ENCODE measurements at places on chromosomes 11 and 22. TPM values are rescaled to one million over a fixed set of nuclear protein-coding genes. Genes with fewer than 3 reads are reported as not detected.

FAM83F gene
- 0.41 TPM for total RNA-seq

OR56B1 gene
- 0.43 TPM for total RNA-seq

TPBGL gene
- 0.26 TPM for total RNA-seq

APOL5 gene
- total RNA-seq, result not detected

MYBPC3 gene
- 0.04 TPM for total RNA-seq

KRTAP5-10 gene
- not detected for total RNA-seq

TBX1 gene
- not detected for total RNA-seq

- ATAC-seq, result no peak
These were observed 65.4 kb upstream of the CRTAM start for GRCh38 chr11:122772945-122773344.

- ATAC-seq, result no peak
These were observed 10.7 kb downstream of the FAM111B start for GRCh38 chr11:59117774-59118173.

DNA sequence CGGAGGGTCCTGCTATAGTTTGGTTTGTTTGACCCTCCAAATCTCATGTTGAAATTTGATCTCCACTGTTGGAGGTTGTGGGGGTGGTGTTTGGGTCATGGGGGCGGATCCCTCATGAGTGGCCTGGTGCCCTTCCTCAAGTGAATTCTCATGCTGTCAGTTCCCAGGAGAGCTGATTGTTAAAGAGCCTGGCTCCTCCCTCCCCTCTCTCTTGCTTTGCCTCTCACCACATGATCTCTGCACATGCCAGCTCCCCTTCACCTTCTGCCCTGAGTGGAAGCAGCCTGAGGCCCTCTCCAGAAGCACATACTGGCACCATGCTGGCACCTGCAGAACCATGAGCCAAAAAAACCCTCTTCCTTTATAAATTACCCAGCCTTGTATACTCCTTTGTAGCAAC lies 7.1 kb downstream of the TSPAN18 start:
- ATAC-seq, result peak; percentile 20

DNA sequence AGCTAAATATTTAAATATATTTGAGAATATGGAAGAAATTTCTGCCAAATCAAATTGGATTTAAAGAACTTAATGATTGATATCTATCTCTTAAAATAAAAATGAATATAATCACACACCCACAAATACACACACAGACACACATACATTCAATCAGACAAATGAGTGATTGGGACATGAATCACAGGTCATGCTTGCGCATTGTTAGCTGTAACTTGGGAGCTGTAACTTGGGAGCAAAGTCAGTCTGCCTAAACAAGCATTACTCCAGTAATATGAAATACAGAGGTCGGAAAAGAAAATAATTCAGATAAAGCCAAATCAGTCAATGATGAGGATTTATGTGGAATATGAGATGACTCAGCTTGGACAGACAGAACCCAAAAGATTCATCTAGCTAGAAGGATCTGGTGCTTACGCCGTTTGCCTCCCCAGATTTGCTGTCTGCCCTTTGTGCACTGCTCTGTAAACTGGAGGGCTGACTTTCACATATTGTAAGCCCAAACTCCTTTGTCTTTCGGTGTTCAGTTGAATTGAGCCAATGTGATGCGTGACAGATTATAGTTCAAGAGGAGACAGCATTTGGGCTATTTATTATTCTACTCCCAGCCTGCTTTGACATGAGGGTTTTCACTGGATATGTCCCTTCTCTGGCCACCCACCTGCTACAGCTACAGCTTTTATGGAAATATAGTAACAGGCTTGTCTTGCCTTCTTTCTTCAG lies 1.6 kb downstream of the OR56B1 start:
- peak; percentile 79 for ATAC-seq

DNA sequence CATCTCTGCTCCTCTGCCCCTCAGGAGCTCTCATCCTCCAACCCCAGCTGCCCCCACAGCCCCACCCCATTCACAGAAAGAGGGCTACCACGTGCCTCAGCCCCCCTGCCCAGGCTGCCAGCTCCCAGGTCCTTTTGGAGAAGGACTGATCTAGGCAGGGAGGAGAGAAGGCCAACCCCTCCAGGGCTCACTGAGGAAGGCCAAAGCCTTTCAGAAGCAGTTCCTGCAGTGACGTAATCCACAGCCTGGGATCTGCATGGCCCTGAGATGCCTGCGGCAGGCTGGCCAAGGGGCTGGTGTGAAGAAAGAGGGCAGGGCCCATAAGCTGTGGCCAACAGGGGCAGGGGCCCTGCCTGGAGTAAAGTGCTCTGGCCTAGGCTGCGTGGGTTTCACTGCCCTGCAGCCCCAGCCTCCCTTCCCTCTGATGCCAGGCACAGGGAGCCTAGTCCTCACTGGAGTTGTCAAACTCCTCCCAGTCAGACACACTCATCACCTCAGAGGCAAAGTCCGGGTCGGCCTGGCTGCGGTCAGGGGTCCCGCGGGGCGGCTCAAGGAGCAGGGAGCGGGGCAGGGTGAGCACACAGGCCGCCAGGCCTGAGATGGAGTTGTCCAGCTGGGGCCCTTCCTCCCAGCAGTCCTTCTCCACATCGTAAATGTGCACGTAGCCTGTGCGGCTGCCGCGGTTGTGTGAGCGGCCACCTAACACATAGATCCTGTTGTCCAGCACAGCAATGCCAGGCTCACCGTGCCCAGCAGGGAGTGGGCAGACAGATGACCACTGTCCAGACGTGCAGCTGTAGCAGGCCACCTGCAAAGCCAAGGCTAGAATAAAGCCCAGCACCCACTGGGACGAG lies 4.2 kb upstream of the SCARF2 start:
- ATAC-seq, result no peak

DNA sequence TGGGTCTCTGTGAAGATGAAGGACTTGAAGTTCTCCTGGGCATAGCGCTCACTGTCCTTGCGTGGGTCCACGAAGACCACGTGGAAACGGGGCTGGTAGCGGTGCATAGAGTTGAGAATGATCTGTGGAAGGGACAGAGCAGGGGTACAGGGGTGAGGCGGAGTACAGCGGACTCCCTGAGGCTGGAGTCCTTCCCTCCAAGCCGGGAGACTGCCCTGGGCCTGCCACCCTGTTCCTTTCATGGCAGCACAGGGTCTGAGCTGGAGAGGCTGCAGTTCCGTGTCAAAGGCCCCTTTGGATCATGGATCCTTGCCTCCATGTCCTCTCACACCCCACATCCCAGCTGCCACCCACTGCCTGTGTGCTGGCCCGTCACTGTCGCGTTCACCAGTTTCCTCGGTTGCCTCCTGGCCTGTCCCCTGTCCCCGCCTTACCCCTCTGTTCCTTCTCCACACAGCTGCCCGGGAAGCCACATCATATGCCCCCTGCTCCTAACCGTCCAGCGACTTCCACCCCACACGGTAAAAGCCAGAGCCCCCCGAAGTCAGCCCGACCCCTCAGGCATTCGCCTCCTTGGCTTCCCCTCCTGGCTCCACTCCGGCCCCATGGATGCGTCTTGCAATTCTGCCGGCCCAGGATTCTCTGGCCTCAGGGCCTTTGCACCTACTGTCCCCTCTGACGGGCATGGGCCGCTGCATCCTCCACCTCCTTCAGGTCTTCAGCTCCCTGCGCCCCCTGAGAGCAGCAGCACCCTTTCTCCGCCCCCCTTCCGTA lies 3.4 kb upstream of the NUDT8 start:
- no peak for ATAC-seq

DNA sequence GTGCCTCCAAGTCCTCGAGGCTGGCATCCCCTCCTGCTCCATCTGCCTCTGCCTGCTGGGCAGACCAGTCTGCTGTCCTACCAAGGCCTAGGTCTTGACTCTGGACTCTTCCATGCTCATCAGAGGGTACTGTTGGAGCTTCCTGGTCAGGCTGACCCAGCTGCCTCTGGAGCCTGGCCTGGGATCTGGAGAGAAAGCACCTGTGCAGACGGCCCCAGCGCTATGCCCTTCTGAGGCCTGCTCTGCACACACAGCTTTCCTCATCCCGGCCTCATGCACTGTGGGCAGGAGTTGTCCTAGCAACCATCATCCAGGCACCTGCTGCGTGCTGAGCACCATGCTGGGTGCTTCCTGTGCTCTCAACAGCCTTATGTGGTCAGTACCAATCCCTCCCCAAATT lies 70.8 kb downstream of the CDKN1C start:
- no peak for ATAC-seq

DNA sequence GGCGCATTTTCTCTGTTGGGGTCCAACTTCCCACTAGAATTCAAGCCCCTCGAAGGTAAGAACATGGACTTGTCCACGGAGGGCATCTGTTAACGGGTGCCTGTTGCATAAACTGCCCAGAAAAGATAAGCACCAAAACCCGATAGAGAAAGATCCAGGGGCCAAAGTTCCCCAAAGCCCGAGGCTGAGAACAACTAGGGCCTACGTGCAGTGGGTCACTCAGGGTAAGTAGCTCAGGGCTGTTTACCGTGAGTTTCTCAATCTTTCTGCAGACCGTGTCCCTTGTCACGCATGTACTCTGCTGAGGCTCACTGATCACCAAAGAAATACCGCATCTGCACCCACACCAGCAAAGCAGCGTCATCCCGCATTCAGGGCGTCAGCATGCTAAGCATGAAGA lies 24.4 kb downstream of the PGA5 start:
- ATAC-seq, result no peak

GRCh38 chr11:66293777-66294625 lies 2.3 kb downstream of the TMEM151A start:
- no peak for ATAC-seq

DNA sequence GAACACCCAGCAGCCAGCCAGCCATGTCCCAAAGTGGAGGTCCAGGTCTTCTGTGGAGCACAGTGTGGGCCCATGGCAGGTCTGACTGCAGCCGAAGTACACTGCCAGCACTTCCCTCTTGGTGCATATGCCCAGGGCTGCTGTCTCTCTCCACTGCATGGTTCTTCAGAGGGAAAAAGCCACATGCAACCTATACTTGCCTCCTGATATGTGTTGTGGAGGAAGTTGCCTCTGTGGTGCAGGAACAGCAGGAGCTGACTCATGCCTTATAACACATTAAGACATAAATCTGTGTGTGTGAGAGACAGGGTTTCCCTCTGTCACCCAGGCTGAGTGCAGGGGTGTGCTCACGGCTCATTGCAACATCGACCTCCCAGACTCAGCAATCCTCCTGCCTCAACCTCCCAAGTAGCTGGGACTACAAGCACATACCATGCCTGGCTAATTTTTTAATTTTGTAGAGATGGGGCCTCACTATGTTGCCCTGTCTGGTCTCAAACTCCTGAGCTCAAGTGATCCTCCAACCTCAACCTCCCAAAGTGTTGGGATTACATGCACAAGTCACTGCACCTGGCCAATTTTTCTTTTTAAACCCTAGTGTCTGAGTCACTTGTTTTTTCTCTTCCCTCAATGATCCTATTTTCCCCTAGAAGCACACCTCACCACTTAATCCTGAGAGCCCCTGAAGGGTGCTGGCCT lies 98.8 kb downstream of the MPPED2 start:
- ATAC-seq, result no peak

GRCh38 chr11:63369165-63369970 lies at the start of gene SLC22A9:
Gene SLC22A9 (plus strand): TSS chr11:63369785. CDS start chr11:63370057, 272 bp downstream.
- ATAC-seq, result no peak

- no peak for ATAC-seq
These were observed 13.0 kb downstream of the CERK start for GRCh38 chr22:46725096-46725495.

GRCh38 chr11:6570691-6571427 lies 32.6 kb downstream of the RRP8 start:
- ATAC-seq, result no peak

GRCh38 chr22:41355895-41356294 lies 25.8 kb upstream of the TEF start:
- ATAC-seq, result no peak

- no peak for ATAC-seq
These were observed 12.4 kb upstream of the PRRG4 start for GRCh38 chr11:32817181-32817851.

- no peak for ATAC-seq
These were observed 390.0 kb downstream of the TENM4 start for GRCh38 chr11:79050786-79051185.

DNA sequence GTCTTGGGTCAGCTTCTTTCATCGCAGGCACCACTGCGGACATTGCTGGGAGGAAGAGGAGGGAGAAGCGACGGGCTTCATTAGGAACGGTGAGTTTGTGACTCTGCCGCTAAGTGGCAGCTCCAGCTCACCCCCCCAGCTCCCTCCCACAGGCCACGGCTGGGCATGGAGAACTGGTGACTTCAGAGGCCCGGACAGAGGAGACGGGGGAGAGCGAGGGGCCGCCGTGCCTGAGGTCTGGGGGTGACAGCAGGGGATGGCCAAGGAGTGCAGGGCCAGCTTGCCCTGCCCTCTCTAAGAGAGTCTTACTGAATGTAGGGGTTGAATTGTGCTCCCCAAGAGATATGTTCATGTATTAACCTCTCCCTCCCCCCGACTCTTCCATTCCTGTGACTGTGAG lies 13.9 kb upstream of the NFAM1 start:
- ATAC-seq, result no peak

- ATAC-seq, result peak; percentile 9
These were observed 2.4 kb upstream of the LRP4 start for GRCh38 chr11:46920755-46921154.

- no peak for ATAC-seq
These were observed 4.5 kb downstream of the OR5B21 start for GRCh38 chr11:58503361-58503856.

DNA sequence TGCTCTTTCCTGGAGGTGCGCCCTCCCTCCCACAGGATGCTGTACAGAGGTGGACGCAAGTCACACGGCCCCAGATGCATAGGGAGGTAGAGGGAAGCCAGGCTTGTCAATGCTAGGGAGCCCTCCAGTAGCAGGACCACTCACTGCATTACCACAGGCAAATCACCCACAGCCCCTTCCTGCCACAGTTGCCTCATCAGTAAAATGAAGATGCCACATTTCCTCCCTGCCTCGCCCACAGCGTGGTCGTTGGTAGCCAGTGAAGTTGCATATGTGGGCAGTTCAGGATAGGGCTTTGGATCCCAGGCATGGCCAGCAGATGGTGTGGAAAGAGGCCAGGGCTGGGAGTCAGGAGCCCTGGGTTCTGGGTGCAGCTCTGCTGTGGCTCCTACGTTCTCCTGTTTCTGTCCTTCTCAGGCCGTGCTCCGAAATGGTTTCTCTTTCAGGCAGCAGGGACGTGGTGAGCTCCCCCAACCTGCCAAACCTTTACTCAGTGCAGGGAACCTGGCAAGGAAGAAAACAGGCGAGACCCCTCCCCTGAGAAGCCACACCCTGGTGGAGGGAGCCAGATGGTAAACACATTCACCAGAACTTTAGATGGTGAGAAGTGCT lies 22.6 kb downstream of the DAGLA start:
- ATAC-seq, result no peak

- ATAC-seq, result no peak
These were observed 9.4 kb downstream of the TRIM29 start for GRCh38 chr11:120128392-120129119.

DNA sequence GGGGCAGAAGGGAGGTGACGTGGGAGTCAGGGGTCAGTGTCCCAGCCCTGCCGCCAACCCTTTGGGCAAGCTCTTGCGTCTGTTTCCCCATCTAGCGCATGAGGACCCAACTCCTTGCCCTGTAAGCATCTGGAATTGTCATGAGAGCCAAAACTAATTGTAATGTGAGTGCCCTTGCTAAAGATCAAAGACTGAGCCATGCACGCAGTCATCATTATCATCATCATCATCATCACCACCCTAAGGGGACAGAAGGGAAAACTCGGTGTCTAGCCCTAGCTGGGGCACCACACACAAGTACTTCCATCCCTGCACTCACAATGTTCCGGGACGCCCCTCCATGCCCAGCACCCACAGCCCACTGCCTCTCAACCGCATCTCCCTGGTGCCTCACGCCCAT lies 2.5 kb downstream of the LIF start:
- ATAC-seq, result no peak

Data from motor neuron (in vitro differentiated cells).